ENCODE measurements at places on chromosomes 7 and 10.

- no peak for DNase-seq
These were observed 52.9 kb upstream of the PIK3CG start for GRCh38 chr7:106812027-106812643.

DNA sequence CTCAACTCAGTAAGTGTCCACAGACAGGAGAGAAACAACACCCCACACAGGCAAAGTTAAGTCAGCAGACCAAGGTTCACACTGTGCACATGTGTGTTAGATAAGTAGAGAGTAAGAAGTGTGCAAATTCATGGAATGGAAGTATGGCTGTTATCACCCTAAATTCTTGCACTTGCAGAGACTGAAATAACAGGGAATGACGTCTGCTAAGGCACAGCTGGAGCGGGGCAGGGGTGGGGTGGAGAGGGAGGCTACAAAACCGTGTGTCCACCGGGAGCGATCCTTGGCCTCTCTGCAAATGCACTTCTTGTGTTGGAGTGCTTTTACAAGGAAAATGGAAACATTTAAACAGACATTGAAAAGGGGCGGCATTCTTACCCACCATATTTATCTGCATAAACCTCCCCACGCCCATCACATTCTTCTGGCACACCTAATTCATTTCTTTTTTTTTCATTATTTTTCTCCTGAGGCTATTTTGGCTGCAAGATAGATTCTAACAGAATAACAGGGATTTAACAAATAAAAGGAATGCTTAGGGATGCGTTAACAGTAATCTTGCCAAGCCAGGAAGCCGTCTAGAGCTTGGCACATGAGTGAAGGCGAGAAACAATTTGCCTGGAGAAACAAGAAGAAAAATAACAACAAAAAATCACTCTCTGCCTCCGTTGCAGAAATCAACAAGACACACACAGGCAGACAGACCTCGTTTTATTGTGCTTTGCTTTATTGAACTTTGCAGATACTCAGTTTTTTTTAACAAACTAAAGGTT, 30.1 kb downstream of the TNS3 start:
- no peak for DNase-seq

DNA sequence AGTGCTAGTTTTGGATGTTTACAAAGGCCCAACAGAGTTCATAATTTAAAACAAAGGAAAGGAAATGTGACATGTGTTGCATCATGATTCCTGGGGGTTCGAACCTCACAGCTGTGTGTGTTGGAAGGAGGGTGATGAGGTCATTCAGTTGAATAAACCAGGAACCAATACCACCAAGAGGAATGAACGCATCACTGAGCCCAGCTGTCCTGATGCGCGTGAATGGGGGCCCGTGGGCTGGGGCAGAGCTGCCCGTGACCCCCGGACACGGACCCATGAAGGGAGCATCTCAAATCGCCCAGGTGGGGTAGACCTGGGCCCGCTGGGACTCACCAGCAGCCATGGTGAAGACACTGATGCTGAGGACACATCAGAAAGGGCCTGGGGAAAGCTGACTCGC, 33.0 kb downstream of the BRI3 start:
- no peak for DNase-seq

GRCh38 chr7:110507832-110508231, 583.1 kb upstream of the LRRN3 start:
- DNase-seq: no peak
